Amniotic stem cell (primary cell): ENCODE measurements at places on chromosomes 13 and 19.

DNA sequence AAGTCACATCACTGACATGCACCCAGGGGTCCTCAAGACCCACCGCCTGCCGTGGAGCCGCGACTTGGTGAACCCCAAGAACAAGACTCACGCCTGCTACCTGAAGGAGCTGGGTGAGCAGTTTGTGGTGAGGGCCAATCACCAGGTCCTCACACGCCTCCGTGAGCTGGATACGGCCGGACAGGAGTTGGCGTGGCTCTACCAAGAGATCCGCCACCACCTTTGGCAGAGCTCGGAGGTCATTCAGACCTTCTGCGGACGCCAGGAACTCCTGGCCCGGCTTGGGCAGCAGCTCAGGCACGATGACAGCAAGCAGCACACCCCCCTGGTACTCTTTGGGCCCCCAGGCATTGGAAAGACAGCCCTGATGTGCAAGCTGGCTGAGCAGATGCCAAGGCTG lies 29.7 kb downstream of the NWD1 start:
- no peak for DNase-seq

DNA sequence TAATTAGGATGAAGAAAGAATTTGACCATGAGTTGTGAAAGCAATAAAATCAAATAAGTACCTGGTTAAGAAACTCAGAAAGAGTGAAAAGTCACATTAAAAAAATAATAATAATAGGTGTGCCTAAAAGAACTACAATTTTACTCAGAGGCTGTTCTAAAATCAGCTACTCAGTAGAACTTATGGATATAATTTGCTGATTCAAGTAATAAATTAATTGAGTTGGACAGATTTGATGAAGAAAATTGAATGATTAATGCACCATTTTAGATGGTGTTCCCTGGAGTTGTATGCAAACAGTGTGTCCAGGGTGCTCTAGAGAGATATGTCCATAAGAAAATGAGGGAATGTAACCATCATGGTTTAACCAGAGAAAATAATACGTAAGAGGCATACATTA lies 2852.5 kb downstream of the PCDH9 start:
- no peak for DNase-seq

DNA sequence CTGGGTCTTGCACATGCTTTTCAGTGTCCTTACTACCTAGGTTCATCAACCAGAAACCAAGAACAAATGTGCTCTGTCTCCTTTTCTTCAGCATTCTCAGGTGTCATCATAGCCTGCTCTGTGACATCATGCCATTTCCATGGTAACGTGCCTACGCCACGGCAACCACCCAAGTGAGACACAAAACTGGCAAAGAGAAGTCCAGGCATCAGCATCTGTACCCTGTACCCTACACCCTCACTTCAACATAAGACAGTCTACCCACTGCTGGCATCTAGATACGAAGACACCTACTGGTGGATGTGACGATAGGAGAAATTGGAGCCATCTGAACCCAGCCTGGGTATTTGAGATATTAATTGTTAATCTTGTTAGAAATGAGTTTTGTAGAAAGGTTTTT lies 13.3 kb downstream of the ZC3H4 start:
- DNase-seq: no peak

- DNase-seq: no peak
These were observed at the start of gene ZFR2 for GRCh38 chr19:3868770-3869456. Gene ZFR2 (minus strand): TSS chr19:3869038. CDS start chr19:3869017, 21 bp downstream.

- no peak for DNase-seq
These were observed 406.2 kb downstream of the DLEU7 start for GRCh38 chr13:50437252-50437651.

GRCh38 chr13:59829690-59830089 lies 334.0 kb downstream of the DIAPH3 start:
- no peak for DNase-seq

GRCh38 chr19:12880551-12881171 lies 588 bp downstream of the DNASE2 start:
- DNase-seq: no peak
